ENCODE measurements at places on chromosomes 7 and 10.

GRCh38 chr7:155276800-155277375 is 20.8 kb upstream of the INSIG1 start:
- DNase-seq = no peak

- DNase-seq = no peak
Measured at GRCh38 chr7:2087744-2088143, 145.0 kb downstream of the MAD1L1 start.

DNA sequence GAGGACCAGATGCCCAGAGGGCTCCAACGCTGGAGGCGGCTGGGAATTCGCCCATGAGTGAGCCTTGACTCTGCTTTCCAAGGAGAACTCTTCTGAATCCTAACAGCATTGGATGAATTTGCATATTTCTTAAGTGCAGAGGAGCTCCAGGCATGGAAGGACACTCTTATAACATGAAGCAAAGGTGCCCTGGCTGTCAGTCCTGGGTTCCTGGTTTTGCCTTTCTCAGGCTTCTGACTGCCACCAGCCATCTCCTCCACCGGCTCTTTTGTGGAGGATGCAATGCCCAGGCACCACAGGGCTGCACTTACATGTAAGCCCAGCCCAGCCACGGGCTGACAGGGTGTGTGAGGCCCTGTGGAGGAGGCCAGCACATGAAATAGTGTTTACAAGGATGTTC is 8.2 kb downstream of the CLRN3 start:
- DNase-seq = no peak

DNA sequence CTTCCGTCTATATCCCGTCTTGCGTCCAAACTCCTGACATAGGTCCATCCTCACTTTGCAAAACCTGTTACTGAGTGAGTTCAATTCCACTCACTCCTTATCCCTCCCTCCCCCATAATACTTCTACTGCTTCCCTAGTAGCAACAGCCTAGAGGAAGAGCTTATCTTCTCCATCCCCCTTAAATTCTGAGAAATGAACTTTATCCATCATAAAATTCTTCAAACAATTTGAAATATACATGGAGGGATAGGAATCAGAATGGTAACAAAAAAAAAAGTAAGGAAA is 27.6 kb downstream of the SEMA3C start:
- DNase-seq = no peak

DNA sequence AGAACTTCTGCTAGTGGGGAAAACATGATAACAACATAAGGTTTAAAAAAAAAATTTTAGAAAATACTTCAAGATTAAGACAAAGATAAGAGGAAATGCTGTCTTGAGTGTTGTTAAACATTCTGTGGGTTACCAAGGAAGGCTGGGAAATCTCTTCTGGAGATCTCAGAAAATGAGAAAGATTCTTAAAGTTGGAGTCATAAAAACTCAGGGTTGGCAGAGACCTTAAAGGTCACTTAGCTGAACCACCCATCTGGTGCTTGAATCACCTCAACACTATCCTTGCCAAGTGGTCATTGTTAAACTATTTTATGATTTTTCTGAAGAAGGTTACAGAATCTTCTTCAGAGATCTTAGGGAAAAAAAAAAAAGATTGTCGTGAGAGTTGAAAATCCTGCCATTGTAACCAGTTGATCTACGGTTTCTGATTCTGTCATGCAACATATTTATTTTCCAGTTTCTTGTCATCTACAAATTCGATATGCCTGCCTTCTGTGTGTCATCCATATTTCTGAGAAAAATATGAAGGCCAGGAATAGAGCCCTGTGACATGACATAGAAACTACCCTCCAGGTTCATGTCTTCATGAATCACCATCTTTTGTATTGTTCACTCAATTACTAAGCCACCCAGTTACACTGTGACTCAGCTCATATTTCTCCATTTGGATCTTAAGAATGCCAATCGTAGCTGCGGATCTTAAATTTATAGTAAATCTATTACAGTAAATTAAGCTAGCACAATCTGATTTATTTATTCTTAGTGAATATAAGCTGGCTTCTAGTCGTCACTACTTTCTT is 179.2 kb downstream of the ST7 start:
- no peak for DNase-seq

DNA sequence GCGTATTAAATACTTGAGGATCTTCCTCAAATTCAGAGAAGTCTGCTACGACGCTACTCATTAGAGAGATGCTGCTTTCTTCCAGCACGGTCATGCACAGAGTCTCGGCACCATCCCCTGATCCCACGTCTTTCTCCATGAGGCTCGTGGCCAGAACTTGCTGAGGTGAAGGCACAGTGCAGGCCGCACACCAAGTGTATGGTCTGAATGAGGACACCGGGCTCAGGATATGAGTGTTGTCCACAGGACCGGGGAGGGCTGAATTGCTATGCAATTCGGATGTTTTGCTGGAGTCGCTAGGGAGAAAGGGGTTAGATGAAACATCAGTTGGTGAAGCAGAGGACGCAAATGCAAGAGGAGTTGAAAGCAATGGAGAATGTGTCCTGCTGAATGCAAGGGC is 63.0 kb downstream of the KIAA1549 start:
- DNase-seq = no peak

GRCh38 chr7:84700563-84701370 is 486.1 kb downstream of the SEMA3D start:
- no peak for DNase-seq

DNA sequence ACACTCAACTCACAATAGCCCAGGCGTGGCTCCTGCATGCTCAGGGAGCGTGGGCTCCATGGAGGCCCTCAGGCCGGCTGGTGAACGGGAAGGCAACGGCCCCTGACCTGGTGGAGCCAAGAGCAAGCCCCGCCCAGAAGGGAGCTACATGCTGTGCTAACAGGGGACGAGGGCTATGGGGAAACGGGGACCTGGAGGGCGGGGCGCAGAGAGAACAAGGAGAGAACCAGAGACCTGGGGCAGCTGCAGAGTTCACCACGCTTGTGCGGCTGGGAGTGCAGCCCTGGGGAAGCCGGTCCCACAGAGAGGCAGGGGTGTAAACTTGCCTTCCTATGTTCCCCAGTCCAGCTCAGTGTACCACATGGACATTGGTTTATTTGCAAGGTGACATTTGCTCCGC is 69.2 kb upstream of the PPP2R2D start:
- DNase-seq = no peak

- no peak for DNase-seq
Measured at GRCh38 chr7:130350945-130351790, 6.6 kb downstream of the CPA5 start.

- DNase-seq = no peak
Measured at GRCh38 chr7:131504157-131504899, 52.1 kb downstream of the PODXL start.

GRCh38 chr10:48782386-48782785 is 97.7 kb downstream of the WDFY4 start:
- DNase-seq = no peak

- no peak for DNase-seq
Measured at GRCh38 chr10:80493522-80494051, 39.5 kb downstream of the TSPAN14 start.

- DNase-seq = no peak
Measured at GRCh38 chr10:54660397-54660796, 140.6 kb downstream of the PCDH15 start.

DNA sequence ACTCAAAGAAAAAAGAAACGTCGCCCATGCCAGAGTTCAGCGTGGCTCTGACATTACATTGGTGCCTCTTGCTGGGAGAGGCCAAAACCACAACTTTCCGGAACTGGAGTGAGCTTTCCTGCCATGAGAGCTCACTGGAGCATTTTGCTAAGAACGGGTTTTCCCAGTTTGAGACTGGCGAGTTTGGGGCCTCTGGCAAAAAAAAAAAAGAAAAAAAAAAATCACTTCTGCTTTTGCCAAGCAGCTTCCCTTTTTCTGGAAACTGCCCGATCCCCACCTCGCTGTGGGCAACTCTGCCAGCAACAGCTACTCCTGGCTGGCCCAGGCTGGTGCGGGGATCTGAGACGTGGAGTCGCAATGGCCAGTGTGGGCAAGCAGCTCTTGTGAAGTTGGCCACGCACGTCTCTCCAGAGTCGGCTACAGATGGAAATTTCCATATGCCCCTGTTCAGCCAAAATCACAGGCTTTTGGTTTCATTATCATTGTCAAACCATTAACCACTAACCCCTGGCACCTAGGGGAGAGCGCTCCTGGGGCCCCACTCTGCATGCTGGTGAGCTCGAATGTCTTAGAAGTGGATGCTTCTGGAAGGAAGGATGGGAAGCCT is 25.7 kb downstream of the PRKAG2 start:
- DNase-seq = peak; percentile 55

DNA sequence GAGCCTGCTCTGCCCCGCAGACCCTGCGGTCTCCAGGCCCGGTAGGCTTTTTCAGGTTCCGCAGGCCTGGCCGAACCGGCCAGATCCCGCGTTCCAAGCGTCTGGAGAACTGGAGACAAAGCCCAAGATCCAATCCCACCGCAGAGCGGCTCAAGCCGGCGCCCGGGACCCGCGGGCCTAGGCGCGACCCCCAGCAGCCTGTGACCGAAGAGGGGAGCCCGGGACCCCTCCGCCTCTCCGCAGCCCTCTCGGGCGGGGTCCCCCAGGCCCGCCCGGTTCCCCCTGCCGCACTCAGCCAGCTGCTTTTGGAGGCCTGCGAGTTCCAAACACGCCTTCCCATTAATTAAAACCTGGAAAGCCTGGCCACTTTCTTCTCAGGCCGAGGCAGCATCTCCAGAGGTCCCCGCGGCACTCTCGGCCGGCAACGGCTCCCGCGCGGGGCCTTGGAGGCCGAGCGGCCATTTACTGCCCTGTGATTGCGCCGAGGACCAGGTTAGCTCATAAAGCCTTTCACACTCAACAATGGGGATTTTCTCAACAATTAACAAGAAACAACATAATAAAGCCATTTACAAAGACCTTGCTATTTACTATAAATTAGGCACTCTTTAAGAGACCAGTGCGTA is 16.7 kb downstream of the SKIDA1 start:
- no peak for DNase-seq

DNA sequence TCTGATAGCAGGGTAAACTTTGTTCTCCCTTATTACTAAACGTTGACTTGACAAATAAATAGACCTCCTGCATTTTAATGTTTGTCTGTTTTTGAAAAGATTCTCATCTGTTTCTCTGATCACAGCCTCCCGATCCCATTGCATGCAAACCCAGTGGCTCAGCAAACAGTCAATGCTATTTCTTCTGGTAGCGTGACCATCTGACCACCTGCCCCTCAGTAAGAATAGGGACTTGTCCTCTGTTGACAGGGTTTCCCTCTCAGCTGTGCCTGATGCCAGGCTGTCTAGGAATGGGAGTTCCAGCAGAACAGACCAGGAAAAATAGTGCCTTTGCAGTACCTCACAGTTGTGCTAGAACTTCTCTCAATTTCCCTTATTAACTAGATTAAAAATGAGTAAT is 40.7 kb upstream of the EBLN1 start:
- DNase-seq = no peak

DNA sequence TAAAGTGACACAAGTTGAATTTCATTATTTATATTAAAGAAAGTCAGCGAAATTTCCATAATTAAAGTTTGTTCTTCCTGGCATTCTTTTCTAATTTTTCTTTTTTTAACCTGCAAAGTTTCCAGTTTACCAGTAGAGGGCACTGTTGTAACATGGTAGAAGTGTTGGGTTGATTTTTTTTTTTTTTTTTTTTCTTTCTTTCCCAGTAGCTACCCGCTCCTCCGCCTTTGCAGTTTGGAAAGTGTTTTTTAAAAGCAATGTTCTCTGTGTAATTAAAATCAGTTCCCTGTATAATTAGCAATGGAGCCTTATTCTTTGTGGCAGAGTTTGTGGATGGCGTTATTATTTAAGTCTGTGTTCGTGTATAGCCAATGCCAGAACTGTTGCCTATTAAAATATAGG is 53.7 kb downstream of the TAF3 start:
- peak; percentile 4 for DNase-seq

DNA sequence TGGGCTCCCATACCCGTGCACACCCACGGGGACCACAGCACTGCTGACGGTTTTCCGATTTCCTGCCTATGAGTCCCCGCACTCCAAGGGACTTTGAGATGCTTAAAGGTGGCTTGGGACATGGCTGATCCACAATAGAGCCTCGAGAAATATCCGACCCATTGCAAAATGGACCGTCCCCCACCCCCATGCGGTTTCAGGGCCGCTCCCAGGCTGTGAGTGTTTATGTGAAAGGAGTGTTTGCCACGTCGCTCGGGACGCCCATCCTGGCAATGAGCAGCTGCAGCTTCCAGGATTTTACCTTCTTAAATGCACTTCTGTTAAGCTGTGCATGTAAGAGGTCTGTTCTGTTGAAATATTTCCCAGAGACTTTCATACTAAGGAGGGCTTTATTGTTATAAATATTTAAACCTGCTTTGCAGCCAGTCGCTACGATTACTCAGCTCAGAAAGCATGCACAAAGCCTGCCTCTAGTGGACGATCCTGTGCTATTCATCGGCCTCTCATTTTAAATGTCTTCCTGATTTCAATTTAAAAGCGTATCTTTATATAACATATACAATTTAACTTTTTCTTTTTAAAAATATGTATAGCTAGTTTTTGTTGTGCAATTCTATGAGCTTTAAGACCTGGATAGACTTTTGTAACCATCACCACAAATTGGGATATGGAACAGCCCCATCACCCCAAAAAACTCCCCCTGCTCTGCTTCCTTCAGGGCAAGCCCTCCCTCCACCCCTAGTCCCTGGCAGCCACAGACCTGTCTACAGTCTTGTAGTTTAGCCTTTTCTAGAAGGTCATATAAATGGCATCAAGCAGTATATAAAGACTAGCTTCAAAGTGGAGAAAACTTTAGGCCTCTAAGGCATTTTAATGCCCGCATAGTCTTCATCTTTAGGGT is 418.3 kb downstream of the PAXIP1 start:
- peak; percentile 39 for DNase-seq

- no peak for DNase-seq
Measured at GRCh38 chr7:132352800-132353199, 223.5 kb downstream of the PLXNA4 start.

DNA sequence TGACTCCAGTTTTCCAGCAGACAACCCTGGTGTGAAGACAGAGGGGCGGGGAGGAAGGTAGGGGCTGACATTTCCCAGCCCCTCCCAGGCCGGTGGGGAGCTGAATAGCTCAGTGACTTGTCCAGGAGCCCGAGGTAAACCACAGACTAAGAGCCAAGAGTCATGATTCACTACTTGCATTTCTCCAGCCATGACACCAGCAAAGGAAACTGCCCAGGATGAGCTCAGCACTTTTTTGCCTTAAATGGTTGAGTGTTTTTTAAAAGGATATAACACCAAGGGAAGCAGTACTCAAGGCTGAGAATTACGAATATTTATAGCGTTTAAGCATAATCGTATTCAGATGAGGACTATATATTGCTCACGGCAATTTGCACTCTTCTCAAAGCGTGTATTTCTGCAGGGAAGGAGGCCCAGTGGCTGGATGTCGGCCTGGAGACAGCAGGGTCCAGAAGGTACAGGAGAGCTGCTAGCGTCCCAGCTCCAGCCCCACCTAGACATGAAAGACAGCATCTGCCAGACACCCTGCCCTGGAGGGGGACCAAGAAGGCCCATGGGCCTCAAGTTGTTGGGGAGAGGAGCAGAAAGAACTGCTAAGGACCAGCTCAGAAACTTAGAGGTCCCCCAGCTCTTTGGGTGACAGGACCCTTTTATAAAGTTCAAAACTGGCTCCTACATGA is 141.4 kb downstream of the GRID1 start:
- DNase-seq = peak; percentile 71

- no peak for DNase-seq
Measured at GRCh38 chr7:118214833-118215182, 9.7 kb upstream of the ANKRD7 start.

Data from RPMI8226 (cell line).